ENCODE measurements at places on chromosomes 2 and 18. TPM values are rescaled to one million over a fixed set of nuclear protein-coding genes. Genes with fewer than 3 reads are reported as not detected.

AGFG1 gene
- total RNA-seq: 69.2 TPM

DNA sequence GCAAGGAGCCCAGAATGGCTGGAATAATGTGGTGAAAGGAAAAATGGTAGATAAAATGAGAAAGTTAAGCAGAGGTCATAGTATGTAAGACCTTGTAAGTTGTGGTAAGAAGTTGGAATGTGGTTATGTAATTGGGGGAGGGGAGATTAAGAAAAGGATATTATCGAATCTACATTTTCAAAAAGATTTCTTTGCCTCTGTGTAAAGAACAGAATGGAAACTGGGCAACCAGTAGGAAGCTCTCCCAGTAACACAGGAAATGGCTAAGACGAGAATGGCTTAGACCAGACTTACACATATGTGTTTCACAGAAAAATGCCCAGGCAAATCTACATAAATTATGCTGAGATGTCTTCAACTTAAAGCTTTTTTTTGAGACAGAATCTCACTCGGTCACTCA, 13.2 kb downstream of the MEMO1 start:
- peaks cover 4% of the 10 kb centered on the region for H3K4me1 ChIP-seq
- no peaks in the 10 kb centered on the region for H3K36me3 ChIP-seq
- DNase-seq: no peak
- no peak overlapping the region for H3K4me3 ChIP-seq
- no peak overlapping the region for H3K27ac ChIP-seq

GRCh38 chr18:72542984-72543356, 1.2 kb downstream of the CBLN2 start:
- no peaks in the 10 kb centered on the region for H3K27me3 ChIP-seq
- no peak overlapping the region for H3K4me3 ChIP-seq
- no peak overlapping the region for H3K27ac ChIP-seq
- no peak for DNase-seq
- peaks cover 3% of the 10 kb centered on the region for H3K4me1 ChIP-seq

- DNase-seq: no peak
- H3K36me3 ChIP-seq: no peaks in the 10 kb centered on the region
- no peak overlapping the region for H3K4me3 ChIP-seq
- no peak overlapping the region for H3K27ac ChIP-seq
These were observed 121.4 kb upstream of the HDAC4 start for GRCh38 chr2:239522002-239522739.

DNA sequence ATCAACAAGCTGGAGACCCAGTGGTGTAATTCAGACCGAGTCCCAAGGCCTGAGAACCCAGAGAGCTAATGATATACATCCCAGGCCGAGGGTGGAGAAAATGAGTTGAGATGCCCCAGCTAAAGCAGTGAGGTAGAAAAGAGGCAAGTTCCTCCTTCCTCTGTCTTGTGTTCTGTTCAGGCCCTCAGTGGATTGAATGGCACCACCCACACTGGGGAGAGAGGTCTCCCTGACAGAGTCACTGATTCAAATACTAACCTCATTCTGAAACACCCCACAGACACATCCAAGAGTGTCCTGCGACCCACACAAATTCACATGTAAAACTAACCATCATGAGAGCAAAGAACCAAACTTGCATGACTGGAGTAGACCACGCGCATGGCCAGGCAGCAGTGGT, 215.3 kb downstream of the ANAPC1 start:
- no peaks in the 10 kb centered on the region for H3K27me3 ChIP-seq
- no peaks in the 10 kb centered on the region for H3K36me3 ChIP-seq
- H3K4me3 ChIP-seq: no peak overlapping the region
- H3K4me1 ChIP-seq: peaks cover 9% of the 10 kb centered on the region
- DNase-seq: no peak

All from thyroid gland (tissue), 4 donors.